ENCODE measurements at places on chromosomes 3 and 15.

DNA sequence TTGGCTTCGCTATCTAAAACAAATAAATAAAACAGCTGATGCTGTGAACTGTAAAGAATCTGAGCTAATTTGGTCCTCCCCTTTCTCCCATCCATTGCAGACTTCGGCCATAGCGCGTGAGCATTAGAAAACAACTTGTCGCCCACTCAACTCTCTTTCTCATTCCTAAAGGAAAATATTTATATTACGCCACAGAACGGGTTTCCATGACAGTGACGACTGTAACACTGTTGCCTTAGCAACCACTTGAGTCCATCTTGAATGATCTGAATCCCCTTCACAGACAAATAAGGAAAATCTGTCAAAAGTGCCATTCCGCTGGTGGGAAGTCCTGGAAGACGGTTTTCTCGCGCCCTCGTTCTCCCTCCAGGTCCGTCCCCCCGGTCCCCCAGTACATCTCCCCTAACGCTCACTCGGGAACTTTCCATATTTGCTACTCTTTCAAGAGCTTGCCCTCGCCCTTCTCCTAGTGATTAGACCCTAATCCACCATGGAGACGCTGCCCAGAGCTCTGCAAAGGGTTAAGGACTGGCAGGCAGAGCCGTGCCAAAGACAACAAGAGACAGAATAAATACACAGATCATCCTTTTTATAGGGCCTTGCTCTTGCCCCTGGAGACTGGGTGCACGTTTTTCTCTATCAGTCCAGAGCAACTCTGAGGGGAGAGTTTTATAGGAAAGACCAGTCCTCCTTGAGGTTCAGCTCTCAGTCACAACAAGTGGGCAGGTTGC, 50.5 kb downstream of the CRYGS start:
- DNase-seq: no peak

DNA sequence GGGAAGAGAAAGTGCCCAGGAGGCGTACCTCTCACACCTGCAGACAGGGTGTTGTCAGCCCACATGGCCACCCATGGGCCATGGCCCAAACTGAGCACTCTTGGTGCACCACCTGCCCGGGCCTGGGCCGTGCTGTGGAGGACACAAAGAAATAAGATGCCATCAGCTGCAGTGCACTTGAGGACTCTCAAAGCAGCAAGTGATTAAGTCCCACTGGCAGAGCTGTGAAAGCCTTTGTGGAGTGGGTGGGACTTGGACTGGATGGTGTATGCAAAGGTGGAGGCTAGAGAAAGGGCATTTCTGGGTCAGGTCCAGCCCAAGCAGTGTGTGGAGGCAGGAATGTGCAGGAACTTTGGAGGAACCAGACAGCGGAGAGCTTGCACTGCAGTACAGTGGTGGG, 122.3 kb downstream of the MEGF11 start:
- no peak for DNase-seq

GRCh38 chr3:186552408-186553031, 8.3 kb upstream of the CRYGS start:
- no peak for DNase-seq

GRCh38 chr3:13850161-13850945, 29.5 kb downstream of the WNT7A start:
- peak; percentile 95 for DNase-seq

DNA sequence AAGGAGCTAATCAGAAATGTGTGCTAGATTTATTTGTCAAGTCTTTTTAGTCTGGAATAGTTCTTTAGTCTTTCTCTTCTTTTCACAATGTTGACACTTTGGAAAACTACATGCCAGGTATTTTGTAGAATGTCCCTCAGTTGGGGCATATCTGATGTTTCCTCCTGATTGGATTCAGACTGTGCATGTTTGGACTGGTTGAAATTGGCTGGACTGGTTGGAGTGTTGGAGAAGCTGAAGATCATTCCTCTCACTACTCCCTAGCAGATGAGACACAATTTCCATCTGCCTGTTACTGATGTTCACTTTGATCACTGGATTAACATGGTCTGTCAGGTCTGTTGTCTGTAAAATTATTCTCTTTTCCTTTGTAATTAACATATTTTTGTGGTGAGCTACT, 3.7 kb downstream of the NME9 start:
- no peak for DNase-seq

GRCh38 chr15:91469632-91470567, 369.8 kb downstream of the SV2B start:
- no peak for DNase-seq

- DNase-seq: no peak
These were observed 3.3 kb upstream of the PDCD6IP start for GRCh38 chr3:33795131-33795530.

DNA sequence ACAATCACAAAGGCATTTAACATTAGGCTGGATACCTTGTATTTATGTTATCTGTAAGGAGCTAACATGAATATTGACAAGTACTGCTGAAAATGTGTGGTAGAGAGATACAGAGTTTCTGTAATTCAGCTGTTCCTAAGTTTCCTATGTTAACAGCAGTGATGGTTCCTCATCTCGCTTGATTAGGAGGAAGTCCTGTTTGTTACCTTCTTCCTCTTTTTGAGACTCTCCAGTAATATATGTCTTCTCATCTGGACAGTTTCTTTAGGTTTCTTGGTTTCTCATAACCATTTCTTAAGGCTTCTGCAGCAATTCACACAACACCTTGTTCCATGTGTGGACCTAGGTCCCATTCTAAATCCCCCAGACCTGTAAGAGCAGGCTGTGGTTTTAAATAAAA, 11.4 kb upstream of the PEX5L start:
- no peak for DNase-seq

DNA sequence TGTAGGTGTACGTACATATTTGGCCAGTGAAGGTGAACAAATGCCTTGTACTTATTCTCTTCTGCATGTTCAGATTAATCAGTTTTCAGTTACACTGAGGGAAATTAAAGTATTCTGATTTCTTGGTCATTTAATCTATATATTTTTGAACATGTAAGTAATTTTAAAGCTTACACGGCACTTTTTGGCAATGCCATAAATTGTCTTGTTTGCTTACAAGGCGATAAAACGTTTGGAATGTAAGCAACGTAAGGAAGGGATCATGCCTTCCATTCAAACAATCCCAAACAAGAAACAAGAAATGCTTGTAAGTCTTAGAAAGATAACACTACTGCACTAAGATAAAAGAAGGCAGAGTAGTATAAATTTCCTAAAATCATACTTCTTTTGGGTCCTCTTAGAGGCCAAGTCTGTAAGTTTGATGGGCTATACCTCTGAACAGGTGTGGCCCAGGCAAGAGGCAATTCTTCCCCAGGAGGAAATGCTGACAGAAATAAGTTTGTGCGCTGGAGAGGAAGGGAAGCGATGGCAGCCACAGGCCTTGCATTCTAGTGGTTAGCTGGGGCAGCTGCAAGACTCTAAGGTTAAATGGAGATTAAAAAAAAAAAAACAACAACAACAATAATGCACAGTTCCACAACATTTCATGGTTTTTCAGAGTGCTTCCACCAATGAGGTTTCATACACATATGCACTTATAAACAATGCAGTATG, 73.8 kb downstream of the GOLIM4 start:
- DNase-seq: no peak

DNA sequence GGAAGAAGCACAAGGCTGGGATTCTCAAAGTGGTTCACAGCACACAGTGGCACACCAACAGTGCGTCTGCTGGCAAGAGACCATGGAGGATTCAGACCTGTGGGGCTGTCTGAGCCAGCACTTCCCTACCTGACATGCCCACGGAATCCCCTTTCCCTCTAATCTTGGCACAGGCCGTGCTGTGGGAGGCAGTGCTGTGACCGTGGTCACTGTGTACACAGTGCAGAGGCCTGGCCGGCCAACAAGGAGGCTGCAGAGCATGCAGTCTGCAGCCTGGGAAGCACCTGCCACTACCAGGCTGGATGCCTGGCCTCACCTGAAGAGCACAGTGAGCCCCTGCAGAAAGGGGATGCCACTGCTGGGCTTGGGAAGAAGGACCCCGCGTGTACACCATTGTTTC, 301.0 kb upstream of the LYSMD4 start:
- no peak for DNase-seq

- DNase-seq: no peak
These were observed 397.9 kb upstream of the GOLIM4 start for GRCh38 chr3:168493412-168494205.

- peak; percentile 36 for DNase-seq
These were observed 101.3 kb downstream of the DPH6 start for GRCh38 chr15:35444557-35445204.

Data from HTR-8/SVneo (cell line).